ENCODE measurements at places on chromosomes 2 and 18.

DNA sequence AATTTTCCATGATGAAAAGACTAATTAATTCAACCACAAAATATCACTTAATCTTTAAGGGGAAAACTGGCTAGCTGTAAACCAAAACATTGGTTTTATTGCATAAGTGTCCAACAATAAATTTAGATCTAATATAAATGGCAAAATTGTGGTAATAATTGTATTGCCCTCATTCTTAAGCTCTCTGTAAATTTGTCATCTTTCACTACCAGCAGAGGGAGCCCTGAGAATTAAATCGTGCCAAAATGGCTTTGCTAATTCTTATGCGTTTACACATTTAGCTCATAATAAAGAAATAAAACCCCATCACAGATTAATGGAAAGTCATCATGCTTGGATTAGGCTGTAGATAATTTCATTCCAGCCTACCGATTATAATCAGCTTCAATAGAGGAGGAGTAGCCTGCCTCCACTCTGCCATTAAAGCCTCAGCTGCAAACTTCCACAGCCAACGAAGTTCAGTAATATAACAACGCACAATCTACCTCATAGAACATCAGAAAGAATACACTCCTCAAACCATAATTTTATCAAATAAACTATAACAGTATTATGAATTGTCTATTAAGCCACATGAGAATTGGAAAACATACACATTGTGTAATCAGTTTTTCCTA lies 70.0 kb upstream of the ATP5MC3 start:
- peak; percentile 18 for DNase-seq

GRCh38 chr18:12857215-12857905 lies 26.7 kb downstream of the PTPN2 start:
- DNase-seq: no peak

DNA sequence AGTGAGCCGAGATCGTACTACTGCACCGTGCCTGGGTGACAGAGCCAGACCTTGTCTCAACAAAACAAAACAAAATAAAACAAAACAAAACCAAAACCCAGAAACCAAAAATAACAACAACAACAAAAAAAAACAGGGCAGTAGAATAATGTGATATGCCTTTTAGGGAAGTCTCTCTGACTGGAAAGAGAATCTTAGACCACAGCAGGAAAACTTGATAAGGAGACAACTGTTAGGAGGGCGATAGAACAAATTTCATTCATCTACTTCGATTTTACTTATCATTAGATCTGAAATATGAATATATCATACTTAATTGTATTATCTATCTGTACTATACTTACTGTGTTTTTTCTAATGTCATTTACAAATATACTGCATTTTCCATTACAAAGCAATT lies 109.0 kb upstream of the CNTNAP5 start:
- DNase-seq: no peak

DNA sequence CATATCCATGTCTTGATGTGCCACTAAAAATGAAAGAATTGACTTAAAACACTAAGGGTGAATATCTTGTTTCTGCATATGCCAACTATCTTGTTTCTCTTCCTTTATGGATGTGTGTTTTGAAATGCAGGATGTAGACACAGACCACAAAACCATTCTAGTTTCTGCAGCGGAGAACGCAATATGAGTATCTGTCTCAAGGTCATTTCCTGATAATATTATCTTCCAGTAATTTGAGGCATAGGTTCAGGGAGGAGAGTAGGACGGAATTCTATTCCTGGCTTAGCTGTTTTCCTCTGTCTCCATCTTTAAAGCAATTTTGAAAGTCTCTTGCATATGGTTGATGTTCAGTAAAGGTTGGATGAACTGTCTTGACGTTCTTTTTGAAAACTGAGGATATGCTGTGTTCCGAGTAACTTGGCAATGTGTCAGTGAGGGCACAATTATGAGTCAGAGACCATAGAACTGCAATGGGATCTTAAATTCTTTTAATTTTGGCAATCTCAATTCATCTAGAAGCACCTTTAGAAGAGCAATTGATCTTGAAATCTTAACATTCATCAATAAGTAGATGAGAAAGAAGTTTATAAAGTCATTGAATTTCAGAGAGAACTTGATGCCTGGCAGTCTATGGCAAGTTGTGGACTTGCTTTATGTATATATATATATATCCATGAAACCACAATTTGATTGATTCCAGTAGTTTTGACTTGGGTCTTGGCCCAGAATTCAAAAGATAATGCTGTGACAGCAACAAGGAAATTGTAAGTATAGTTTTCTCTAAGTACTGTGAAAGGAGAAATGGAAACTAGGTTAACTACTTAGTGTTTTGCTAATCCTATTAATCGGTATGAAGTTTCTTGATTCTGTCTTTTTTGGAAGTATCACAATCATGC lies 24.8 kb downstream of the RAB27B start:
- no peak for DNase-seq

DNA sequence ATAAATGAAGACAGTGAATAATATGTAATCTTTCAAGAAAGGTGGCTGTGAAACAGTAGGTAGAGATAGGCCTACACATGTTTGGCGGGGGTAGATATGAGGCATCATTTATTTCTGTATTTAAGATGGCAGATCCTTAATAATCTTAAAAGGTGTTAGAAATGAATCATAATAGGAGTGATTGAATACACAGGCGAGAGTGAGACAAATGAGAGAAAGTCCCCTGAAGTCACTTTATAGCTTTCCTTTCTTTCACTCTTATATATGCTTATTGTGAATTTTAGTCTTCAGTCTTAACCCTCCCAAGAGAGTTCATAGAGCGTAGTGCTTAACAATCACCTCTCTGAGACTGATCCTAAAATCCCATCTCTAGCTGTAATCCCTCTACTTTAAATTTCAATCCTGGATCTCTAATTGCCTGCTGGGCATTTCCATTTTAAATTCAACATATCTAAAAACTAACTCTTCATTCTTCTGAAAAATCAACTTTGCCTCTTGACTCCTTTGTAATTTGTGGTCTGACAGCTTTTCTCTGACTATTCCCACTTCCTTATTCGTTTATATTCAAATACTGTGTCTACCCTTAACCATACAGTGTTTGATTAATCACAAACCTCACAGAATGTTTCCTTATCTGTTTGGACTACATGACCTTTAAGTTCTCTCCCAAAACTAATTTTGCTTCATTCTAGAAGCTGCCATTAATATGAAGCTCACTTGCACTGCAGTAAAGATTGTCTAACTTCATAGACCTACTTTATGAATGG lies 463.7 kb upstream of the FSIP2 start:
- DNase-seq: no peak

GRCh38 chr18:78238404-78239089 lies 741.1 kb upstream of the SALL3 start:
- DNase-seq: no peak

- no peak for DNase-seq
These were observed 28.3 kb downstream of the FHOD3 start for GRCh38 chr18:36325846-36326245.

Measured in H54 (cell line).